ENCODE measurements at places on chromosomes 6 and 20.

DNA sequence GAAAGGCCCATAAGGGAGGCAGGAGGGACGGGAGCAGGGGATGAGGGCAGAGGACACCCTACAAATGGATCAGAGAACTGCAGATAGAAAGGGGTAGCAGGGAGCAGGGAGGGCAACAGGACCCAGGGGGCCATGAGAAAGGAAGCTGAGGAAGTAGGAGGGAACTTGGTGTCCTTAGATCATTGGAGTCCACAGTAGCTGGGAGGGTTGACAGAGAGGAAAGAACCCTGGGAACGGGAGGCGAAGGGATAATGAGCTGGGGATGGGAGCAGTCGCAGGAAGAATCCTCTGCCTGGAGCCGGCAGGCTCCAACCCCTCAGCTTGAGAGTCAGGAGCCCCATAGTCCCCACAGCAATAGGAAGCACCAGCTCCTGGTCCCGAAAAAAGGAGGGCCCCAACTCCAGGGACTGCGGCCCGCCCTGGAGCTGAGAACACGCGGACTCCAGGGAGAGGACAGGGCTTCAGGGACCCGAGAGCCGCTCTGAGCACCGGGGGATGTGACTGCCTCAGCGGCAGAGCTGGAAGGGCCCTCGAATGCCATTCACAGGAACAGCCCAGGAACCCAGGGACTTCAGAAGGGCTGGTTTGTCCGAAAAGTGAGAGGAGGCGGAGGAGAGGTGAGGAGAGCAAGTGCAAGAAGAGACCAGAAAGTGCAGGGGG lies 32.7 kb downstream of the HLA-A start:
- DNase-seq: no peak

DNA sequence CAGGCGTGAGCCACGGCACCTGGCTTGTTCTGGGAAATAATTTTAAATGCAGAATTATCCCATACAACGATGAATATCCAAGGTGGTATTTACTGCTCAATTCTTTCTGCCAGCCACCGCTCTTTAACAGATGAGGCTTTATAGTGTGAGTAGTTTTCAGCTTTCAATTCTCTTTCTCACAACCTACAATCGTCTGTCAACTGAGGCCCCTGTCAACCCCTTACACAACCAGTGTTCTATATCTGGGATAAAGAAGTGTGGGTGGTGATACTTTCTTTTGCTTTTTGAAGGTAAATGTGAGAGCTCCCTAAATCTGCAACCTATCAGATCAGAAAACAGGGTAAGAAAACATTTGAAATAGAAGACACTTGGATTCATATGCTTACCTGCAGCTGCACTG lies 22.5 kb downstream of the STAU1 start:
- no peak for DNase-seq

DNA sequence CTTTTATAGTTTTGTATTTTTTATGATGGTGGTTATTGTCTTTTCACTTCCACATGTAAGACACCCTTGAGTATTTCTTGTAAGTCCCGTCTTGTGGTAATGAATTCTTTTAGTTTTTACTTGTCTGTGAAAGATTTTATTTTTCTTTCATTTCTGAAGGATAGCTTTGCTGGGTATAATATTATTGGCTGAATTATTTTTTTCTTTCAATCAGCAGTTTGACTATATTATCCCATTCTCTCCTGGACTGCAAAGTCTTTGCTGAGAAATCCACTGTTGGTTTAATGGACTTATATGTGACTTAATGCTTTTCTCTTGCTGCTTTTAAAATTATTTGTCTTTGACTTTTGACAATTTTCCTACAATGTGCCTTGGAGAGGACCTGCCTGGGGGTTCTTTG lies 13.8 kb downstream of the KIF25 start:
- no peak for DNase-seq

- DNase-seq: no peak
Observed at GRCh38 chr6:136923116-136923953, 1.2 kb downstream of the SLC35D3 start.

DNA sequence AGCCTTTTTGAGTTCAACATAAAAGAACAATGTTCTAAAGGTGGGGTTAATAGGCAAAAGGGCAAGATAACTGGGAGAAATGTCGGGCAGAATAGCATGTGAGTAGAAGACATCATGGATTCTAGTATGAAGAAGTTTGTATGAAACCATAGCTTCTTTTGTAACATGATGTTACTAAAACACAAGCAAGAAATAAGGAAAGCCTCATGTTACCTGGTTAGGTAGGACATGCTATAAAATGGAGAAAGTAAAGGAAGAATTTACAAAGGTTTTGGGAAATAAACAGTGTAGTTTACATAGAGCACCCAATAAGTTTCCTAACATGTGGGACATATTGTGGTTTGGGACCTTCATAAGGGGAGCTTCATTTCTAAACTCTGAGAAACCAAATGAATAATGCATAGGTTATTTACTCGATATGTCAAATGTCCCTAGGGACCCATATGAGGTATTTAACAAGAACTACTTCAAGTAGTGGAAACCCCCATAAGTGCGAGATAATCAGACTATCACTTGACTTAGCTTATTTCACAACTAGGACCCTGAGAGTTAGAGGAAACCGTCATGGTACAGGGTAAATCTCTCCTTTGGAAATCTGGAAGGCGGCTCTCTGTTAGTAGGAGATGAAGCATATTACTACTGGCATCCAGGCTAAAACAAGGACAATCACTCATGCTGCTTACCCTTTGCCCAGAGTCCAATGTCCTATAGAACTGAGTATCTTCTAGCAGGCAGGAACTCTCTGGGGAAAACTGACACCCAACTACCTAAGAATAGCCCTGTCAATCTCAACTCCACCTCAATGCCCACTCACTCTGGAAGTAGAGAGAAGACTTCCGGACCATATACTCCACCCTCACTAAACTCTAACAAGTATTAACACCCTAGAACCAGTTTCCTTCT lies 57.5 kb downstream of the ILRUN start:
- DNase-seq: no peak

- no peak for DNase-seq
Observed at GRCh38 chr6:106574741-106575458, 54.4 kb downstream of the RTN4IP1 start.

GRCh38 chr6:139323511-139324300 lies 31.9 kb upstream of the TXLNB start:
- peak; percentile 81 for DNase-seq

- DNase-seq: no peak
Observed at GRCh38 chr20:6489361-6490171, 277.9 kb upstream of the BMP2 start.

DNA sequence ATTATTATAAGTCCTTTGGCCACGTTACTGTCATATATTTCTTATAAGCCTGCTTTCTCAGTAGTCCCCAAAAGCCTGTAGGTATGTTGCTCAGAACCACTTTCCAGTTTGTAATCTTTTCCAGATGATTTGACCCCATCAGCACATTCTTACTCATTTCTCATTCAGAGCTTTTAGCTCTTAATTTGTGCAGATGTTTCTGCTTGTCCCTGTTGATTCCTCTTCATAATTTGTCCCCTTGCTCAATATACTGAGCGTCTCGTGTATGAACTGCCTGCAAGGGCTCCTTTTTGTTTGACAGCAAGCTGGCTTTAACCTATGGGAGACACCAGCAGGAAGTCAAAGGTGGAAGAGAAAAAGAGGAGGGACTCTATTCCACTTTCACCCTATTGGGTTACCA lies 733.8 kb upstream of the GJE1 start:
- DNase-seq: no peak

GRCh38 chr6:143241911-143242310 lies 181.2 kb downstream of the AIG1 start:
- DNase-seq: no peak

Measured in GDM1 (cell line).